ENCODE measurements at places on chromosomes 6 and 20.

- no peak for DNase-seq
Observed at GRCh38 chr20:36917943-36918342, 33.6 kb downstream of the SAMHD1 start.

DNA sequence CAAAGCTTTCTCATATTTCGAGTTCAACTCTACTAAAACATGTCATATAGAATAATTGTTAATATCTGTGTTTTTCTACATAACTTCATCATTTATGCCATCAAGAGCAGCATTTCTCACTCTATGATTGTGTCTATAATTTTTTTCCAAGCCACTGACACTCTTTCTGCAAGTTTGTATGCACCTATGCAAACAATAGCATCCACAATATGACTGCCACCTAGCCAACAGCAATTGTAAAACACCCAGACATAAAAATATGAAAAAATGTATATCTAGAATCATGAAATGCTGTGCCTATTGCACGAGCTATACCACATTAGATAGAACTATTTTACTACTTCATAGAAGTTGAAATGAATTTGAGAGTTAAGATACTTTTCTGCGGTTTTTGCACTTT is 286.5 kb upstream of the MARCKS start:
- no peak for DNase-seq

DNA sequence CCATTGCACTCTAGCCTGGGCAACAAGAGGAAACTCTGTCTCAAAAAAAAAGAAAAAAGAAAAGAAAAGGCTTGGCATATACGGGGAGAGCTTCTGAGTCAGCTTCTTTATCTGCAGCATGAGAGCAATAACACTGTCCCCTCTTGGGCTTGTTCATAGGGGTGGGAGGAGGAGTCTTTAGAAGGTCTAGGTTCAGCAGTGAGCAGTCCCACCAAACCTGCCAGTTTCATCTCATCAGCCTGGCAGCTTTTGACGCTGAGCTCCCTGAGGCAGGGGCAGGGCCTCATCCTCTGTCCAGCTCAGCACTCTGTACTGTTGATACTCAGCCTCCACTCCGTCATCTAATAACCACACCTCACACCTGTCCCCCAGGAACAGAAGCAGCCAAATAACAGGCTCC is 5.6 kb upstream of the C6orf132 start:
- DNase-seq = no peak

DNA sequence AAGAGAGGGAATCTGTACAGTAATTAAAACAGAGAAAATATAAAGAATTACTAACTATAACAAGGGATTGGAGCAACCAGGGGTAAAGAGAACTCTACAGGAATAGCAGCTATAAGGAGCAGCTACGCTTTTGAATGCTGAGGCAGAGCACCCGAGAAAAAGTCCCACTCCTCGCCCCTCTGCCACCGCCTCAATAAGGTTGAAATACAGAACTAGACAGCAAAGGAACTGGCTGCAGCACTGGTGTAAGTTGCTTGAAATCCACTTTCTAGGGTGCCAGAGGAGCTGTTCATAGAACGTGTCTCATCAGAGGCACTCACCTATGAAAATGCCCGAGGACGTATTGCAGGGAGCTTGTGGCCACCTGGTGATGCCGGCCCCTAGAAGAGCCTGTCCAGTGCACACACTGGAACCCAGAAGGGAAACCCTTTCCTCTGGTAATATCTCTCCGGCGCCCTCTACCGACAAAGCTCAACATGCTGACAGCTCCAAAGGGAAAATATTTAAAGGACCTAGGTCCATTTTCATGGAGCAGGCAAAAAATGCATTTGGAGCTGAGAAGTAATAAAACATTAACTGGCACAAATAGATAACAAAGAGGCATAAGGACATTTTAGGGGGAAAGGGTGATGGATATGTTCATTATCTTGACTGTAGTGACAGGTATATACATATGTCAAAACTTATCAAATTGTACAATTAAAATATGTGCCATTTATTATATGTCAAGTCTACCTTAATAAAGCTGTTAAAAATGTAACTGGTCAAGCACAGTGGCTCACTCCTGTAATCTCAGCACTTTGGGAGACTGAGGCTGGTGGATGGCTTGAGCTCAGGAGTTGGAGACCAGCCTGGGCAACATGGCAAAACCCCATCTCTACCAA is 137.4 kb upstream of the HDAC2 start:
- DNase-seq = no peak

DNA sequence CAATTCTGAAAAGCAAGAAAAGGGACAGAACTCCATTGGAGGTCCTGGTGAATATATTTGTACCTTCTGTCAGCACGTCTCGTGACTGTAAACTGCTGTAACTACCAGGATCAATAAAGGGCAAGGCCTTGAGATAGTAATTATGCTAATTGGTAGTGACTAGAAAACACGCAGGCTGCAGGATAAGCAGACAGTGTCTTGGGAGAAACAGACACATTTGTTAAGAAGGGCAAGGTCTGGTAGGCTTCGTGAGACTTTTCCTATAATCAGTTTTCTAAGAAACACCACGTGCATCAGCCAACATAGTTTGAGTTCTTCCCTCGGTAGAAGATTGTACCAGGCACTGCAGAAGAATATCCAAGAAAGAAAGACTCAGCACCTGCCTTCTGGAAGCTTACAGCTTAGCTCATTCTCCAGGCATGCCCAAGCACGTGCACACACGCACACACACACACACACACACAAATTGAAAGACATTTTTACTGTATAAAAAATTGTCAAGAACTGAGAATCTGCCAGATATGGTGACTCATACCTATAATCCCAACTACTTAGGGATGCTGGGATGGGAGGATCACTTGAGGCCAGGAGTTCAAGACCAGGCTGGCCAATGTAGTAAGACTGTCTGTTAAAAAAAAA is 167.0 kb upstream of the SASH1 start:
- no peak for DNase-seq

GRCh38 chr6:34036357-34037069 is 109.4 kb downstream of the GRM4 start:
- DNase-seq = no peak

GRCh38 chr6:2579804-2580570 is 170.7 kb downstream of the MYLK4 start:
- DNase-seq = no peak

GRCh38 chr6:110514818-110515217 is 38.4 kb upstream of the SLC22A16 start:
- no peak for DNase-seq

- no peak for DNase-seq
Observed at GRCh38 chr6:154161689-154162088, 122.6 kb downstream of the OPRM1 start.

DNA sequence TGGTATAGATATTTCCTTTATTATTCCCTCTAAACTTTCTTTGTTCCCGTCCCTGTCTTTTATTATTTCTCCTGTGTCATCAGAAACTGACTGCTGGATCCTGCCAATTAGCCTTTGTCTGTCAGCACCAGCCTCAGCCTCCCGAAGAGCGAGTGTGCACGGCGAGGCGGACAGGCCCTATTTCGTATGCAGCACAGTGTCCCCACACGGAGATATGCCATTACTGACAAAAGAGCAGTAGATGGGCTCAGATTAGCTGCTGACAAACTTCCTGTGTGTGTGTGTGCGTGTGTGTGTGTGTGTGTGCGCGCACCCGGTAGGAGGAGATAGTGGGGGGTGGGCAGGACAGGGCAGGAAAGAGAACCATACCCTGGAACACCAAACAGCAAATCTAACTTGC is 99.5 kb upstream of the ZFP64 start:
- no peak for DNase-seq
